ENCODE measurements at places on chromosomes 12 and 14.

GRCh38 chr12:32110942-32111341, 4.3 kb downstream of the BICD1 start:
- DNase-seq = no peak

DNA sequence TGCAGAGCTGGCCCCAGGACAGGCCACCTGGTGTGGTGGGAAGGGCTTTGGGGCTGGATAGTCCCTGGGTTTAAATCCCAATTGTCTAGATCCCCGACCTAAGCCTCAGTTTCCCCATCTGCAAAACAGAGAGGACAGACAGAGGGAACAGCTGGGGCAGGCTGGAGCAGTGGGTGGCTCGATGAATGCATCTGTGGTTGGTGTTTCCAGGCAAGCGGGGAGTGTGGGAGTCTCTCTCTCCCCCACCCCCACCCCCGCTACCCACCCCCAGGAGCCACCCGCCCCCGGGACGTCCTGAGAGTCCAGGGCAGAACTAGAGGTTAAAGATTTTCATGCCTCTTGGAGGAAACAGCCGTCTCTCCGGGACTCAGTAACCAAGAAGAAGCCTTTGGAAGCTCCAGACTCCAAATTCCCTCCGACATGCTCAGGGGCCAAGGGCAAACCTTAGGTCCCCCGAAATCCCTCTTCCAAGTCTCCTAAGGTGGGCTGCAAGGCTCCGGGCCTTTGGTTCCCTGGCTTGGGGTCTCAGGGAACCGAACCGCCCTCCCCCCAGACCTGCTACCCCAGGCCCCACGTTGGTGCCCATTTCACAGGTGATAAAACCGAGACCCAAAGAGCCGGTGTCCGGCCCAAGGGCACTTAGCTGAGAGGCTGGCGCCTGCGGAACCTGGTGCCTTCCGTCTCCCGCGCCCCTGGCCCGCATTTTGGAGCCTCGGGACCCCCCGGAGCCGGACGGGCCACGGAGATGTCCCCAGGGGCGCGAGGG, 474 bp downstream of the TRPV4 start:
- no peak for DNase-seq

- DNase-seq = peak; percentile 47
Measured at GRCh38 chr12:64675795-64676194, 65.5 kb downstream of the RASSF3 start.

GRCh38 chr12:10212739-10213131, at the start of gene GABARAPL1:
GABARAPL1 (plus strand) TSS chr12:10212877; CDS start chr12:10213130, 253 bp downstream.
- peak; percentile 90 for DNase-seq

- no peak for DNase-seq
Measured at GRCh38 chr14:27886256-27886655, 880.3 kb upstream of the FOXG1 start.

DNA sequence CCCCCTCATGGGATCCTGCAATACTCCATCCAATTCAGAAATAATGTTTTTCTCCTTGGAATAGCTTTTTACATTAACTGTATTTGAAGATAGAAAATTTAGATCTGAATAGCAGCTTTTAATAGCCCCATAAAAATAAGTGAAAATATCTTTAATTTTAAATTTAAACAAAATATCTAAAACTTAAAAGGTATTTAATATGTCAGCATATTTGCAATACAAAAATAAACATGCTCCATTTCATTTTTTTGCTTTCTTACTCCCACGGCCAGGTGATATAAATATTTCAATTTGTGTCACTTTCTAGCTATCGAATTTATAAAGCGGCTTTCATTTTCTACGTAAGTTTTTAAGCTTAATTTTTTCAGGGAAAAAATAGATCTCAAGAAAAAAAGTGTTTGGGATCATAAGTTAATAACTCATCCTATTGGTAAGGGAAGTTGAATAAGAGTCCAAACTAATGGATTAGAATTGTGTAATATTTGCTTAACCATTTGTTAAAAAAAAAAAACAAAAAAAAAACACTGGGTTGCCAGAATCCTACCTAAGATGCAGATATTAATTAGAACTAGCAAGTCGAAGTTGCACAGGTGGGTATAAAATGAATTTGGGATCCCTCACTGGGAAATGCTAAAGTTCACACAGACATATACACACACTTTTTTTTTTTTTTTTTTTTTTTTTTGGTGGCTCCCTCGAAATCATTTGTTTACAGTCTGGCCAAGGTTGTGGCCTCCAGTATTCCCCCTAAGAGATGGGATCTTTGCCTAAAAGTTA, 47.6 kb downstream of the PPP2R5C start:
- DNase-seq = no peak

- no peak for DNase-seq
Measured at GRCh38 chr12:132027636-132028035, 77.9 kb downstream of the EP400 start.

DNA sequence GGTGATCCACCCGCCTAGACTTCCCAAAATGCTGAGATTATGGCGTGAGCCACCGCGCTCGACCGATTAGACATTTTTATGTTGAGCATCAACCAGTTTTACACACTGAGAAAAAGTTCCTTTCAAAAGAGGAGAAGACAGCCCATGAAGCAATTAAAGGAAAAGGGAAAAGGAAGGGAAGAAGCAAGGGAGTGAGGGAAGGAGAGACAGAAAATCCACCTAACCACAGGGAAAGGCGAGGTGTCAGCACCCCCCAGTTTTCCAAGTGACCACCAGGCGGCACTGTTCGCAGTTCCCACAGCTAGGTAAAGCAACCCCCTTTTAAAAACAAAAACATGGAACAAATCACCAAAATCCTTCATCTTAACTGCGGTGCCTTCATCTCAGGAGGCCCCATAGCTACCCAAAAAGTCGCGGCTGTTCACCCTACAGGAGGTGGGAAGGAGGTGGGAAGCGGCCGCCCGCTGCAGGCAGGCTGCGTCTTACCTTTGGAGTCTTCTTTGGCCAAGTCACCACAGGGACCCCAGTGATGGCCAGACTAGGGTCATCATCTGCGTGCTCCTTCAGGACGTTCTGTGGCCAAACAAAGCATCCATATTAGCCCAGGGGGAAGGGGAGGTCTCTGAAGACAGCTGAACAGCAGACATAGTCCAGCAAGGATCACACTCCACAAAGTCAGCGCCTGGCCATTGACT, 86.6 kb downstream of the KDM2B start:
- DNase-seq = peak; percentile 78

GRCh38 chr12:121170151-121170550, 37.5 kb downstream of the P2RX7 start:
- no peak for DNase-seq

DNA sequence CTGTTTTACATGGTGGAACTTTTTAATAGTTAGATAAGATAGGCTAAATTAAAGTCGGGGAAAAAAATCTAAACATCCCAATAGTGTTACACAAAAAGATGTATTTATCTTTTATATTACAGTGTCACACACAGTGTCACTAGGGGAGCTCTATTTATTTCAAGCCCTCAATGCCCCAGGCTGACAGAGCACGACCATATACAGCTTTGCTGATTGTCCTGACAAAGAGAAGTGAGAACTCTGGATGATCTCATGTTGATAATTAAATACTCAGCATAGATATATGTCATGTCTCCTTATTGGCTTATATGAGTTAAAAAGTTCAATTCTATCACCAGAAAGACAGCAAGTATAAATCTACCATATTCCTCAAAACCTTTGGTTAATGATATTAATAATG, 594.3 kb downstream of the LRFN5 start:
- no peak for DNase-seq

DNA sequence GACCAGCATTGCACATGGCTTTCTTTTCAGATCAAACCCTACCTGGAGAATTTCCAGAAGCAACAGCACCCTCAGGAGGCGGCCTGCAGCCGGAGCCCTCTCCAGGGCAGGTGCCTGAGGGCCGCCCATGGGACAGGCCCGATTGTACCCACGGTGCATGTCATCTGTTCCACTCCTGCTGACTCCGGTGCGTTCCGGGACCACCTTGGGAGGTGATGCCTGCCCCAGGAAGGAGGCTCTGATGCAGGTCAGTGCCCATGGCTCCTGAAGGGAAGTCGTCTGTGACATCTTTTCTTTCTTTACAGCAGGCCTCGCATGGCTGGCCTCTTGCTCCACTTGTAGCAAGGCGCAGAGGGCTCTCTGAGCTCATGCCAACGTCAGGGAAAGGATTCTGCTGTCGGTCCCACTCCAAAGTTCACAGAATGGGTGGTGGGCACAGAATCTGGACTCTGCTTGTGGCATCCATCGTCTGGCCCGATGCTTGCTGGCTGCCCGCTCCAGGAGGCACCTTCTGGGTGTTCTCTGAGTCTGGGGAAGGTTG, 160.7 kb upstream of the RTL1 start:
- no peak for DNase-seq

DNA sequence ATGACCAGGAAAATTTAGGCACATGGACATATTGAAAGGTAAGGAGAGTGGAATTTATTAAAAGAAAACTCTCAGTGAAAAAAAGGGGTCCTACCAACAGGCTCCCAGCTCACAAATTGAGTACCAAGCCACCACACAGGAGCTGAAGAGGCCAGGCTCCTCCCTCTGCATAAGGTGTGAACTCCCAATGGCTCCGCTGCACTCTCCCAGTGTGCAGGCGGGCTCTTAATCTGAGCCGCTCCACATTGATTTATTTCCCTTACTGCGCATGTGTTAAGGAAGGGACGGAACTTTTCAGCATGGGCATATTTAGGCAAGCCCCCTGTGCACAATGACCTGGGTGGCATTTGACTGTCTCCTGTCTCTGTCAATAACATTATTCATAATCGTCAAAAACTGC, 68.6 kb upstream of the PLEKHG7 start:
- no peak for DNase-seq

- DNase-seq = no peak
Measured at GRCh38 chr14:97747316-97747715, 950.1 kb downstream of the VRK1 start.

- no peak for DNase-seq
Measured at GRCh38 chr12:75161488-75161887, 48.2 kb downstream of the KCNC2 start.

DNA sequence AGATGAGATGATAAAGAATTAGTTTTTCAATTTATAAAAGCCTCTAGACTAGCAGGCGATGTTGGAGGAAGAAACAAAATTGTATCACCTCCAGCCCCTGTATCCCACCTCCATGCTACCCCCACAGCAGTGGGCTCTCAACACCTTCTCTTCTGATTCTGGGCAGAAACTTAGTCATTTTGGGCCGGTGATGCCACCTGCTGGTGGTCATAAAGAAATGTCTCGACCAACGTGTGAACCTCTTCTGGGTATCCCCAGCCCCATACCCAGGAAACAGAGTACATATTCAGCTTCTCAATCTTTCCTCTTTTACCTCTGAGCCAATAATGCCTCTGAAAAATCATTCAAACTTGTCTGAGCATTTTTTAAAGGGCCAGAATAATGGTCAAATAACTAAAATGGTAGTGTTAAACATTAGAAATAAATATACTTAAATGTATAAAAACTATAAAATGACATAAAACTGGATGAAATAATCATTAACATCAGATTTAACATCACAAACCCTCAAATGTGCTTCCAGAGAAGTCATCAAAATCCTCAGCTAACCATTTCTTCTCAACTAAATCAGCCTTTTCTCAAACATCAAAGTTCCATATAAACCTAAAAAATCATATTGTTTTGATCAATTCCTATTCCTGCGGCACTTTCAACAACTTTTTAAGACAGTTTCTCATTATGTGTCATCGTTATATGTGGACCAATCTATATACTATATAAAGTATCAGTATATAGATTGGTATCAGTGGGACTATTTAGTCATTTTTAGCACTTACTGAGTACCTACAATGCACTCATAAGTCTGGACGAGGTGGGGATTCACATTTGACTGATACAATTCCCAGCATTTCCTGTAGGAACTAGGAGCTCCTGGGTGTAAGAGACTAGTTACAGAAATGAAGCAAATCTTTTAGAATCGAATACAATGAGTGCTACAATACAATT, 69.4 kb downstream of the ATXN2 start:
- peak; percentile 79 for DNase-seq

DNA sequence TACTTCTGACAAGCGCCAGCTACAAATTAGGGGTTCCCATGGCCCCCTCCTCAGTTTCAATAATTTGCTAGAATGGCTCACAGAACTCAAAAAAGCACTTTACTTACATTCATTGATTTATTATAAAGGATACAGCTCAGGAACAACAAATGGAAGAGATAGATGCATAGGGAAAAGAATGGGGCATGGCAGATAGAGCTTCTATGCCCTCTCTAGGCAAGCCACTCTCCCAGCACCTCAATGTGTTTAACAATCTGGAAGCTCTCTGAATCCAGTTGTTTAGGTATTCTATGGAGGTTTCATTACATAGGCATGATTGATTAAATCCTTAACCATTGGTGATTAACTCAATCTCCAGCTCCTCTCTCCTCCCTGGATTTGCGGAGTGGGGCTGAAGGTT, 184.5 kb upstream of the DAAM1 start:
- peak; percentile 19 for DNase-seq

DNA sequence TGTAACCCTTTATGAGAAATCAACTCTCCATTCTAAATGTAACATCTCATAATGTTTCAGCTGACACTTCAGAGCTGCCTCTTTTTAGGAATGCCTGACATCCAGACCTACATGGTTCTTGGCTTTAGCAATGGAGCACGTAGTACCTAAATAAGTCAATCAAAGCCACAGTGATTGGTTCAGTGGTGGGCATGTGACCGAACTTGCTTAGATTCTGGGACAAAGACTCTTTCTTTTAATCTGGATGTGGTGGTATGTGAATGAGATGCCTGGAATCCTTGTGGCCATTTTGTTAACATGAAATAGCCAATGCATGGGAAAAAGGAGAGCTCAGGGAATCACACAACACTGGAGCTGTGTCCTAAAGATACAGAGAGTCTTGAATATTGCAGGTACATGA, 11.8 kb downstream of the GPR65 start:
- DNase-seq = no peak

DNA sequence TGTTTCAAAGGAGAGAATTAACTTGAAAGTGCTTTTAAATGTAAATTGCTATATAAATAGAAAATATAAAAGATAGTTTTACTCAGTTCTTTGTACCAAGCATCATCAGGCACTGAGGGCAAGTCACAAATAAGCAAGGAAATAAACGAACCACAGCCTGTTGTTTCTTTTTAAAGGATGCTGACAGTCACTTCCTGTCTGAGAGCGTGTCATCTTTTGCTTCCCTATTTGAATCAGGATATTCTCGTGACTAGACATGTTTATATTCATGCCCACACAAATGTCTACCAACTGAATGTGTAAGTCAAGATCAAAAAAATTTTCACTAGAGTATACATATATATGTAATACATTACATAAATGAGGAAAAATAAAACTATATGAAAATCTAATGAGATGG, 31.4 kb upstream of the SLC2A13 start:
- peak; percentile 7 for DNase-seq

DNA sequence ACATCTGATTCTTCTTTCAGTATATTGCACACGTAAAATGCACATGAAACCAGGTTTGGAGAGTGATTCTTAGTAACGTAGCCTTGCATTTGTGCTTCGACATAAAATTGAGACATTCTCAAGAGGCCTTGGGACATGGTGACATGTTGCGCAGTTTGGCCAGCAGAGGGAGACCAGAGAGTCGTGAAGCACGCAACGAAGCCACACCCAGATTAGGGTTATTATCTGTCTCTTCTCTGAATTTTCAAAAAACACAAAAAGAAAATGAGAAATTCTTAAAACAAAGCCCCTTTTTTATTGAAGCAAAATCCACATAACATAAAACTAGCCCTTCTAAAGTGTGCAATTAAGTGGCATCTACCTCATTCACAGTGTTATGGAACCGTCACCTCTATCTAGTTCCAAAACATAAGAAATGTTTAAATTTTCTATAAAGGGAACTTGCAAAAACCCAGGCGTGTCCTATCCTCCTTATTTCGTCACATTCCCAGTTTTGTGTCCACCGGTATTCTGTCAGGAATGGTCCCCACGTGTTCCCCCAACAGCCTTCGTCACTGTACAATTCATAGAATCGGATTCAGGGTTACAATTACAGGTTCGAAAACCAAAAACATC, 108.8 kb upstream of the ATF7IP start:
- peak; percentile 79 for DNase-seq

- no peak for DNase-seq
Measured at GRCh38 chr12:116116650-116117424, 160.7 kb downstream of the MED13L start.

All from AG20443 (cell line).